ENCODE measurements at places on chromosomes 1 and 21.

- DNase-seq, result no peak
Observed at GRCh38 chr1:73783352-73783751, 414.6 kb downstream of the LRRIQ3 start.

DNA sequence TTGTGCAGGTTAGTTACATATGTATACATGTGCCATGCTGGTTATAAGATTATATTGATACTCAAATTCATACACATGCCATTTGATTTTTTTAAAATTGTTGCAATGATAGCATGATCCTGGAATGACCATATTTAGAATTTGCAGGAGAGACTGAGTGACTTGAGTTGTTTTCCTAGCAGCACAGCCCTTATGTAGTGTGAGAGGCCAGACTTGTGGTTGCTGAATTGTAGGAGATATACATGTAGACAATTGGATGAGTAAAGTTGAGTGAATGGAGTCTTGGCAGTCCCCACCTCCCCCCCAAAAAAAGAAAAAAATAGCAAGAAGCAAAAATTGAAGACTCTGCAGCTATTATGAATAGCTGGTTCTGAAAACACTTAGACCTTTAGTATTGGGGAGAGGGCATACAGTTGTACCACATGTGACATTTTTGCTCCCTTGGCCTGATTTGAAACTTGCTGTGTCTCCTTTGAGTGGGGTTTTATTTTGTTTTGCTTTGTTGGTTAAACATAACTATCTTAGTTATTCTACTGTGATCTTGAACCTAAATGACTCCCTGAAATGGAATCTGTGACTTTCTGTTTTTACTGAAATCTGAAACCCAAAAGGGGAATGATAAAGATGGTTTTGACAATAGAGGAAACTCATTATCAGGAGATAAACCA lies 280.3 kb downstream of the HMCN1 start:
- peak; percentile 9 for DNase-seq

DNA sequence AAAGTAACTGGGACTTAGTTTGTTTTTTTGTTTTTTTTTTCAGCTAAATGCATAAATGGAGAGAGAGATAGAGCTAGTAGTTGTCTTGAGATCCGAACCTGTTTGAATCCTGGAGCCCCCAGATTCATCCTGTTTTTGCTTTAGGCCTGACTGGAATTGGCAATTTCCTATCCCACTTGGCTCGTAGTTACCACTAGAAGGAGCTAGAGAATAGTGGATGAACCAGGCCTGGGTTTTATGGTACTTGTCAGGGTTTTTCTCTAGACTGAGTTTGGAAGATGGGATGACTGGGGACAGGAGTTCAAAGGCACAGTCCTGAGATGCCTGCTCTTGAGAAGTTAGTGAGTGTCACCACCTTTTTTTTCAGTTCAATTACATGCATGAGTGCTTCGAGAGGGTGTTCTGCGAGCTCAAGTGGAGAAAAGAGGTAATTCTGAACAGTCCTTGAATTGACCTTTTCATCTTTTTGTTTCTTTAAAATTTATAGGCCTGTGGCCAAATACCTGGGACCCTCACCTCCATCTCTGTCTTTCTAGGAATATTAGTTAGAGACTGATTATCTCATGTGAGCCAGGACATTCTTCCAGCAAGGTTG lies 23.4 kb downstream of the CELF3 start:
- DNase-seq, result peak; percentile 47

DNA sequence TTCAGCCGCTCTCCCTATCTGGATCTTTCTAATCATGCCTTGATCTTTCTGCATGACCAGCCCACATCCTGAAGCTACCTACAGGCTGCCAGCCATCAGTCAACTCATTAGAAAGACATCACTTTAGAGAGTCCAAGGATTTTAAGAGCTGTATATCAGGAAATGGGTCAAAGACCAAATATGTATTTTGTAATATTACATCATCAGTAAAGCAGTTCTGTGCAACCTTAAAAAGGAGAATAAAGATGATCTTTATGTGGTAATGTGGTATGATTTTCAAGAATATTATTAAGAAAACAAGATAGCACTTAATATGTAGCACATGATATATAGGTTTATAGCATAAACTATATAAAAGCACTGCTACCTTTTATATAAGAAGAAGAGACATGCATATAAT lies 47.6 kb downstream of the SLC30A7 start:
- DNase-seq, result no peak

GRCh38 chr1:7127322-7128075 lies 342.2 kb downstream of the CAMTA1 start:
- DNase-seq, result peak; percentile 42

DNA sequence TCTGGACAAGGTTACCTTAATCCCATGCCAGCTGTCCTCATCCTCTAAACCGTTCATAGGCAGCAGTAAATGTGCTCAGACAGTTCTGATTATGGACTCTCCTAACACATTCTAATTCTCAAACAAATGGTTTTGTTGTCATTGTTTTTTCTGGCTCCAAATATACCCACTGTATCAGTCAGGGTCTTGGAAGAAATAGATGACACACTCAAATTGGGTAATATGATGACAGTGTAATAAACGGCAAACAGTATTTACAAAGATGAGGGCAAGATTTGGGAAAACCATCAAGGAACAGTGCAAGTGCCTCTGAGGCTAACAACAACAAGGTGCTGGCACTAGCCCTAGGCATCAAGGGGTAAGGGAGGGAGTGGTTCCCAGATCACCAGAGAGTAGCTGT lies 4.3 kb upstream of the CDC20 start:
- DNase-seq, result no peak

DNA sequence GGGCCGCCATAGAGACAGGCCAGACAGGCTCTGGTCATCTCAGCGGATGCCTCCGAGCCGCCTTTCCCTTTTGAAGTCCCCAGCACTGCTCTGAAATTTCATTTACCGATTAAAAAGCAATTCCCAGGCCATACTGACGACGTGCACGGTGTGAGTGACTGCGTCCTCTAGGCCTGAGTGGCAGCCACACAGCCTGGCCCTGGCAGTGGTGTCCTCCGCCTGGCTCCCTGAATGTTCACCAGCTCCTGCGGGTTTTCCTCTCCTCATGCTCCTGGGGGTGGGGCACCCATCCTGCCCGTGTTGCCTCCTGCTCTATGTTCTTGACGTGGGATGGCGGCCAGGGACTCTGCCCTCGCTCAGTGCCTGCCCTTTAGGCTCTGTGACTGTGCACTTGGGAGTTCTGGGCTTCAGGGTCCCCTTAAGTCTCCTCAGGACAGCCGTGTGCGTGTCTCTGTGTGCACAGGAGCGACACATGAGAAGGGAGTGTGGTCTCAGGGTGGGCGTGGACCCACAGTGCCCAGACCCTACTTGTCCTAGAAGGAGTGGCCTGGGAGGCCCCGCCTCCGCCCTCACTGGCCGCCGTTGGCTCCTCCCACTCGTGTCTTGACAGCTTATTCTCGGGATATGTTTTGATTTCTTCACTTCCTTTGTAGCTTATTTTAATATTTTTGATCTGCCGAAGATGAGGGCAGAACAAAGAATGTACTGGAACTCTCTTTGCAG lies 3.6 kb downstream of the SKI start:
- peak; percentile 58 for DNase-seq

DNA sequence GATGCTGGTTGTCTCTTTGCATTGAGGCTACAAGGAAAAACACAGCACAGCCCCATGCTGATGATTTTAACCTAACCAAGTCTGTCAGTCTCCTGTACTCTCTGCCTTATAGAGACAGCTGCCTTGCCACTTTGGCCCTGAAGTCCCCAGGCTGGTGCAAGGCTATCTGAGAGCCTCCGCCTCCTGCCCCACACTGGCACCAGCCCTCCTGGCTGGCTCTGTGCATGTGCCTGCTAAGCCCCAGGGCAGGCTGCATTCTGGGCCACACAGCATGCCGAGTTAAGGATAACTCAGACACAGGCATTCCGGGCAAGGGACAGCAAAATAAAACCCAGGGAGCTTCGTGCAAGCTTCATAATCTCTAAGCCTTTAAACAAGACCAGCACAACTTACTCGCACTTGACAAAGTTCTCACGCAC lies 910 bp downstream of the RUNX1 start:
- peak; percentile 49 for DNase-seq

DNA sequence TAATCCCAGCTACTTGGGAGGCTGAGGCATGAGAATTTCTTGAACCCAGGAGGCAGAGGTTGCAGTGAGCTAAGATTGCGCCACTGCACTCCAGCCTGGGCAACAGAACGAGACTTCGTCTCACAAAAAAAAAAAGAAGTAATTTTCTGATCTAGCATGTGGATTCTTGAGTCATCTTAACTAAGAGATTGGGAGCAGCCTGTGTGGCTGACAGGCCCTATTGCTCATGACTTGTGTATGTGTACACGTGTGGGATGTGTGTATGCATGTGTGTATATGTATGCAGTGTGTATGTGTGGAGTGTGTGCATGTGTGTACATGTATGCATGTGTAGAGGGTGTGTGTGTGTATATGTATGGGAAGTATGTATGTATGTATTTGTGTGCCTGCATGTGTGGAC lies 29.5 kb downstream of the DOP1B start:
- DNase-seq, result no peak

- DNase-seq, result peak; percentile 66
Observed at GRCh38 chr1:62682531-62682930, 5.7 kb downstream of the DOCK7 start.

Measured in kidney tubule cell (primary cell).